ENCODE measurements at places on chromosomes 4 and X.

DNA sequence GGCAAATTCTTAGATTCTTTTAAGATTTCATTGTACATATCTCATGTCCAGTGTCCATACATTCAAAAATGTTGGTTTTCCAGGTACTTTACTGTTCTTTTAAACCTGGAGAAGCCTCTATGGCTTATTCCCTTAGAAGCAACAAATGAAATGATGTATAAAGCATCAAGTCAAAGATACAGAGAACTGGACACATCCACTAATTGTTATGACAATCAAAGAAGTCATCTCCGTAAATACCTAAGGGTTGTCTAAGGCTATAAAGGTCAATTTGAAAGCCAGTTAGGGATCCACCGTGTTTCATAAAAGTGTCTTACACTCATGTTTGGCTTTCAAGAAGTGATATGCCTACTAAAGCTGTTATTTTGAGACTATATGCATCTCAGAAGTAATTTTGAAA lies 32.4 kb downstream of the UBE2D3 start:
- no peak for DNase-seq

DNA sequence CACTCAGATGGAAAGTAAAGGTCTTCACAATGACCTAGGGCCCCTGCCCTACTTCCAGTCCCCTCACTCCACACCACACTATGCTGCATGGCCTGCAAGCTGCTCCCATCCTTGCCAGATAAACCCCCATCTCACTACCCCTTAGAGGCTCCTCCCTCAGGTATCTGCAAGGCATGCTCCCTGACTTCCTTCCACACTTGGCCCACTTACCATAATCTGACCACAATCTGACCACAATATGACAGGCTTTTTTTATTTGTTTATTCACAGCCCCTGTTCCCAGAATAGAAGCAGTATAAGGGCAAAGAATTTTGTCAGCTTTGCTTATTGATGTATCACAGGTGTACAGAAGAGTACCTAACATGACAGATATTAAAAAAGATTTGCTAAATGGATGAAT lies 124.7 kb downstream of the CAMK2D start:
- no peak for DNase-seq

DNA sequence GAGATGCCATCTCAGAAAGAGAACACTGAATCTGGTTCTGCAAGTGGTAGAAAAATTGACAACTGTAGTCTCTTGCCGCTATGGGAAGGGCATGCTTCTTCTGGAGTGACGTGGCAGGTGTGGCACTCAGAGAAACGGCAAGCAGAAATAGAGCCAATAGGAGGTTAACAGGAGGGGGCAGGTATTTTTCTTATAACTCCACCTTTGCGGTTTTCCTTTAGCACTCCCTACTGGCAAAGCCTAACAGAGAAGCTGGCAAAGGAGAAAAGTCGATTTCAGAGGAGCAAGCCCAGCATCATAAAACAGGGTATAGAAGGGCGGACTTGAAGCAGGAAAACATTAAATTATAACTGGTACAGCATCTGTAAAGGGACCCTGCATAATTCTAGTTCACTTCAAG lies 1382.2 kb downstream of the PCDH18 start:
- DNase-seq = no peak

GRCh38 chrX:17685026-17685425 lies 52.3 kb upstream of the SCML1 start:
- no peak for DNase-seq

- DNase-seq = no peak
Measured at GRCh38 chr4:151227172-151227571, 49.8 kb upstream of the PRSS48 start.

GRCh38 chr4:4364486-4365208 lies 22.3 kb upstream of the NSG1 start:
- no peak for DNase-seq

DNA sequence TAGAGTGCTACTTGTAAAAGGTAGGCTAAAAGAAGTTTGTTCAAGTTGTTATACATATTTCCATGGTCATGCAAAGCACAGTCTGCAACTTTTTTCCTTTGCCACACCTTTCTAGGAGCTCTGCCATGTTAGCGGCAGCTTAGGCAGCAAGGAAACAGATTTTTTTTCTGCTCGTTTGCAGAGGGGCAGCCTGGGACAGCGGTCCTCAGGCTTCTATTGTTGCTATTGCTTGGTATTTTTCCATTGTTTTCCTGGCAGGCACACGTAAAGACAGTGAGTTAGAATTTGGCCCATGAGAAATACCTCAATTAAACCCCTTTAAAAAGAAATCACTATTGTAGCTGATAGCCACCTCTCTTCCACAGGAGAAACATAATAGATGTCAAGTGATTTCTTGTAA lies 391.4 kb downstream of the SH2D1A start:
- no peak for DNase-seq

DNA sequence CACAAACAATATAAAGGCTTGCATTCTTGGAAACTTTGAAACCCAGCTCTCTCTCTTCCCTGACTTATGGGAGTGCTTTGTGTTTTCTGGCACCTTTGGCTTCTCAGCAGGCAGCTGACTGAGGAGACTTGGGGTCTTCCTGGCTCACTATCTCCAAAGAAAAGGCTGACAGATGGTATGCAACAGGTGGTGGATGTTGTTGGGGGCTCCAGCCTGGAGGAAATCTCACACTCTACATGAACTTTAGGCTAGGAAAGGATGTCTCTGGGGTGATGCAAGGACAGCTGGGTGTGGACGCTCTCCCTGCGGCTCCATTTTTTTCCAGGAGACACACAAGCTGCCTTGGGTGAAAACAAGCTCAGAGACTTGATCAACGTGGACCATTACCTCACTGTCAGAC lies 67.4 kb downstream of the DNAAF6 start:
- no peak for DNase-seq

- DNase-seq = no peak
Measured at GRCh38 chr4:56480691-56481090, 13.3 kb downstream of the SRP72 start.

- DNase-seq = no peak
Measured at GRCh38 chr4:119656342-119656741, 27.7 kb upstream of the PDE5A start.

- no peak for DNase-seq
Measured at GRCh38 chr4:10168151-10168550, 51.6 kb upstream of the WDR1 start.
